CD4-positive, alpha-beta T cell treated with Interleukin-21 for 1 hour (primary cell): ENCODE measurements at places on chromosomes 4 and X.
A peak's percentile ranks its signal among the peaks of the same experiment; 100 is the strongest.

DNA sequence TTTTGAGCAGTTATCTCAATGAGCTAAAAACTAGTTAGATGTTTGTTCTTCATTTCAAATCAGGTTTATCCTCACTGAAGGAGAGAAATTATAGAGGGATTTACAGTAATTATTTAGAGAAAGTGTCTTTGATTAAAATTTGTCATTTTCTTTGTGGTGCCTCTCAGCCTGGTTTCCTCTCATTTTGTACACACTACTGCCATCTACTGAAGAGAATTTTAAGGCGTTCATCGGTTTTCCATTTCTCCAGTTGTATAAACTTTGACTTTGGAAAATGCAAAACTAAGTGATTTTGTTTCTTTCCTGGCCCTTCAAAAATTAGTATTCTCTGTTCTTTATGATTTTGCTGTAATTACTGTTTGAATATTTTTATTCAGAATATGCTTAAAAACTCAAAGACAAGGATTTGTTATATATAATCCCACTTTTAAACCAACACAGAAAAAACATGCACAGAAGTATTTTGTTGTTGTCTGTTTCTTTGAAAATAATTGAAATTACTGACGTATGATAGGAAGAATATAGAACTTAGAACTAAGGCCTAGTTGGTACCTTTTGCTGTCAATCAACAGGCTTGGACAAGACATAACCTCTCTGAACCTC is 34.4 kb upstream of the ANXA3 start:
- no peak for DNase-seq

GRCh38 chrX:2159861-2160260 is 340.9 kb downstream of the DHRSX start:
- DNase-seq: no peak

DNA sequence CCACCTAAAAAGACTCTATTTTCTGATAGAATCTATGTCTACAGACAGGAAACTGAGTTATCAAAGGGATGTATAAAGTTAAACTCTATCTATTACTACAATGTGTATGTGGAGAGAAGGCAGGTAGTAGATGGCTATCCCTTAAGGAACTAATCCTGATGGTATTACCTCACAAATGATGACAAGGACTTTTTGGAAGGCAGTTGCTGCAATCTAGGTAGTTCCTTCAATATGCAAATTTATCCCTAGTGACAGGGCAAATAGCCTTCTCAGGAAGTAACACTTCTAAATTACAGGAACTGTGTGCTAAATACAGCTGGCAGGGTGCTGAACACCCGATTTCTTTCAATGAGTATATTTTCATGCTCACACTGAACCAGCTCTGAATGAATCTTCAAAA is 177.4 kb downstream of the COL25A1 start:
- DNase-seq: no peak

GRCh38 chr4:38781854-38782261 is 932 bp downstream of the TLR10 start:
- DNase-seq: no peak

DNA sequence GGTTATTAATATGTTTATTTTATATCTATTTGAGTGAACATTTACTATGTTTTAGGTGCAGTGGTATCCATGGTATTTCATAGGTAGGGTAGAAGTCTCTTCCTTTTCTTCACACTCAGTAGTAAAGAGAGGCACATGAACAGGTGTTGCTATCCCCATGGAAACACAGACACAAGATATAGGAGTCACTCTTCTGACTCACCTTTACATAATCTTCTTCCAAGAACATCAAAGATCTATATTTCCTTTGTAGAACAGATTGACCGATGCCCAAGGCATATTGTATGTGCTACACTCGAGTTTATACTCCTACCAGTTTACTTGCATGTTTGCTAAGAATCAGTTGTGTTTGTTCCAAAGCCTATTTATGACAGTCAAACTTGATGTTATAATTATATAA is 1997.4 kb downstream of the C4orf33 start:
- DNase-seq: no peak

DNA sequence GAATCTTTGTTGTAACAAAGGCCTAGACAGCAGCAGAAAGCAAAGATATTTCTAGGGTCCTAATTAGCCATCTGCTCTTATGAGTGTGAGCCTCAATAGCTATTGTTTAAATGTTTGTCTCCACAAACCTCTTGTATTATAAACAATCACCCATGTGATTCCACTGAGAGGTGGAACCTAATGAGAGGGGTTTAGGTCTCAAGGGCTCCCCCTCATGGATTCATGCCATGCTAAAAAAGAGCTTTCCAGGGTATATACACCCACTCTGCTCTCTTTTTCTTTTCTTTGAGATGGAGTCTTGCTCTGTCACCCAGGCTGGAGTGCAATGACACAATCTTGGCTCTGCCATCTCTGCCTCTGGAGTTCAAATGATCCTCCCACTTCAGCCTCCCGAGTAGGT is 42.1 kb downstream of the TRIM61 start:
- DNase-seq: no peak

- no peak for DNase-seq
Measured at GRCh38 chr4:8538076-8538702, 42.0 kb upstream of the GPR78 start.

DNA sequence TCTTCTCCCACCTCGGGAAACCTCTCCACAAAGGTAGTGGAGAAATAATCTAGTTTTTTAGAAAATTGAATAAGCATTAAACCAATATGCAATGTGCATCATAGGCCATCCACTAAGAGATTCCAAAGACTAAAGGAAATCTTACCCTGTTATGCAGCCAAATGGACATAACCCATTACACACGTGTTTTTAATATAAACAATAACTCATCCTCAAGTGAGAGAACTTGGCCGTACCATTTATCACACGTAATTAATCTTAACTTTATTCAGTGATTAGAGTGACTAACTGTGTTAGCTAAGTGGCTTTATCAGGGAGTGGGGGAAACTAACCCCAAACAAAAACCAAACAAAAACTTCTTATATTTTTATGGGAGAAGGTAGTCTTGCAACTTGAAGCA is 57.8 kb downstream of the AFM start:
- DNase-seq: no peak

DNA sequence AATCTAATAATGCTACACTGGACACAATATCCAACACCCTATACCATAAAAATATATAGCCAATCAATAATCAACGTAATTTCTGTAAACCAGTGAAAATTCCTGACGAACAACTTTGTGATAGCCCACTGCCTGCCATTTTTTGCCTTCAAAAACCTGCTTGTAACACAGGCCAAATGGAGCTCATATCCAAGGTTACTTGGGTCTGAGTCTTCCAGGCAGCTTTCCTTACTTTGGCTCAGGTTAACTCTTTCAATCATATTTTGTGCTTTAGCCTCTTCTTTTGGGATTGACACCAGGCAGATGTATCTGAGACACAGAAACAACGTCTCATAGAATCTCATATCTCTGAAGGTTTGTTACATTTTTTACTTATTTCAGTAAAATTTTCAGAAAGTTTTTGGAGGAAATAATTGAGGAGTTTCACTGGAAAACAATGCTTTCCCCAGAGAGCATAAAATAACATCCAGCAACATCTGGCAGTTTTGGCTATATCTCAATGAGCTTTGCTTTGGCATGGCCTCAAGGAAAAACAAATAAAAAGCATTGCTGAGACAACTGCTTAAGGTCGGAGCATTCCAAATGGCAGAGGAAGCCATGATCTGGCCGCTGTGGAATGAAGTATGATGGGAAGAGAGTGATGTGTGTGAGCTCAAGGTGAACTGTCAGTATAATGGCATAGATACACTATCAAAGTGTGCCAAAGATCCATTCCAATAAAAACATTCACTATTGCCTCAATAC is 162.9 kb upstream of the SPIN4 start:
- no peak for DNase-seq

- peak; percentile 1 for DNase-seq
Measured at GRCh38 chrX:8773117-8773516, 28.1 kb downstream of the FAM9A start.

- DNase-seq: peak; percentile 87
Measured at GRCh38 chr4:99816545-99817308, at the start of gene DAPP1. DAPP1 (plus strand) TSS chr4:99816827; CDS start chr4:99816914, 87 bp downstream.

DNA sequence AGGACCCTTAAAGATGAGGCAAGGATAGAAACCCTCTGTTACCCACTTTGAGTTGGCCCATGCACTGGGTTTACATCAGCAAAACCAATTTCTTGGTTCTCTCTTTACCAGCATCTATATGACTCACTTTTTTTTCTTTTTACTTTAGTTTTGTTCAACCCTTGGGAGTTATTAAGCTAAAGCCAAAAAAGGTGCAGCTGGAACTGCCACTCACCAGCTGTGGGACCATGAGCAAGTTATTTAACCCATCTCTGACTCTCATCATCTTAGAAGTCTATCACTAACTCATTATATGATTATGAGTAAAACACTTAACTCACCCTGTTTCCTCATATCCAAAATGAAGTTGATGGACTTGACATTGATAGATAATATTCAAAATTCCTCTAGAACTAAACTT is 53.4 kb downstream of the GABRB1 start:
- no peak for DNase-seq
